Keratinocyte (primary cell): ENCODE measurements at places on chromosomes 13 and 19.

DNA sequence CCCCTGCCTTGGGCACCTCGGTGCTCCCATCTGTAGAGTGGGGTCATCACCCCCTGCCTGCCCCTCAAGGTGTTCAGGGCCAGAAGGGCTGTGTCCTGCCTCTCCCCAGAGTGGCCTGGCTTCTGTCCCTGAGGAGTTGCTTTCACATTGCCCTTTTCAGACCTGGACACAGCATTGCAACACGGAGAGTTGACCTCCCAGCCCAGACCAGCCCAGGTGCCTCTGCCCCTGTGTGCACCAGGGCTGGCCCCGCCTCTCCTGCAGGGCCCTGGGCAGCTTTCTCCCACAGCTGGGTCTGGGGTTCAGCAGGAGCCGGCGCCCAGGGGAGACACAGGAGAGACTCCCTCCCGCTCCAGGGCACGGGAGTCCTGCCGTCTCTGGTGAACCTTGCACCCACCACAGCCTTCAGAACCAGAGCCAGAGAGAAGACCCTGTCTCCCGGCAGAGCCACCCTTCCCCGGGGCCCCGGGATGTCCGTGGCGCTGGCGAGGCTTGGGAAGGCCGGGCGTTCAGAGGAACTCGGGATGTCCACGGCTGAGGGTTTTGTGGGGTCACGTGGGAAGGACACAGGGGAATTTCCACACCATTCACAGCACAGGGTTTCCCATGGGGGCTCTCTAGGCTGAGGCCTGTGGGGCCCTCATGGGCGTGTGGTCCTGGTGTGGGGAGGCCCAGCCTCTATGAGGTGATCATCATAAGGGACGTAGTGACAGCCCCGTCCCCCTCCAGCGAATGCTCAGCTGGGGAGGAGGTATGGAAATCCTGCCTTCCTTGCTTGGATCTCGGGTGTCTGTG lies 23.2 kb downstream of the C13orf46 start:
- peaks cover 5% of the 10 kb centered on the region for H3K27me3 ChIP-seq
- no peak for DNase-seq
- peaks cover 8% of the 10 kb centered on the region for H3K4me1 ChIP-seq
- no peaks in the 10 kb centered on the region for H3K36me3 ChIP-seq
- no peak overlapping the region for H3K4me3 ChIP-seq

- H3K27ac ChIP-seq = no peak overlapping the region
- H3K4me3 ChIP-seq = no peak overlapping the region
- no peaks in the 10 kb centered on the region for H3K27me3 ChIP-seq
- no peaks in the 10 kb centered on the region for H3K4me1 ChIP-seq
Measured at GRCh38 chr13:110546926-110547325, 14.6 kb downstream of the RAB20 start.

GRCh38 chr19:7280940-7281666 lies 13.1 kb downstream of the INSR start:
- H3K4me3 ChIP-seq = no peak overlapping the region
- no peak for DNase-seq
- no peaks in the 10 kb centered on the region for H3K27me3 ChIP-seq
- H3K36me3 ChIP-seq = no peaks in the 10 kb centered on the region
- no peak overlapping the region for H3K27ac ChIP-seq

DNA sequence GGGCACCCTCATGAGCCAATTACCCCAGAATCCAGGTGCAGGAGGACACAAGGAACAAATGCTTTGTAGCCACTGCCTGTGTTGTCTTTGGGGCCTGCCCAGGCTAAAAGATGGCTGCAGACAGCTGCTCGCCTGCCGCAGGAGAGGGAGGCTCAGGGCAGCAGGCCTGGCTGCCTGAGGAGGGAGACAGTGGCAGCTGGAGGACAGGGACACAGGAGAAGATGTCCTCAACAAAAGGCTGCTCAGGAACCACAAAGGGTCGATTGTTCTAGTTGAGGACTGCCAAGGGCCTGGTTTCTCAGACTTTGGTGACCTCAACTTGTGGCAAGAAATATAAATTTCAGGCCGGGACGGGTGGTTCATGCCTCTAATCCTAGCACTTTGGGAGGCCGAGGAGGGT lies 7.6 kb downstream of the SIRT2 start:
- no peak overlapping the region for H3K27ac ChIP-seq
- DNase-seq = no peak
- no peaks in the 10 kb centered on the region for H3K27me3 ChIP-seq
- peaks cover 13% of the 10 kb centered on the region for H3K36me3 ChIP-seq

DNA sequence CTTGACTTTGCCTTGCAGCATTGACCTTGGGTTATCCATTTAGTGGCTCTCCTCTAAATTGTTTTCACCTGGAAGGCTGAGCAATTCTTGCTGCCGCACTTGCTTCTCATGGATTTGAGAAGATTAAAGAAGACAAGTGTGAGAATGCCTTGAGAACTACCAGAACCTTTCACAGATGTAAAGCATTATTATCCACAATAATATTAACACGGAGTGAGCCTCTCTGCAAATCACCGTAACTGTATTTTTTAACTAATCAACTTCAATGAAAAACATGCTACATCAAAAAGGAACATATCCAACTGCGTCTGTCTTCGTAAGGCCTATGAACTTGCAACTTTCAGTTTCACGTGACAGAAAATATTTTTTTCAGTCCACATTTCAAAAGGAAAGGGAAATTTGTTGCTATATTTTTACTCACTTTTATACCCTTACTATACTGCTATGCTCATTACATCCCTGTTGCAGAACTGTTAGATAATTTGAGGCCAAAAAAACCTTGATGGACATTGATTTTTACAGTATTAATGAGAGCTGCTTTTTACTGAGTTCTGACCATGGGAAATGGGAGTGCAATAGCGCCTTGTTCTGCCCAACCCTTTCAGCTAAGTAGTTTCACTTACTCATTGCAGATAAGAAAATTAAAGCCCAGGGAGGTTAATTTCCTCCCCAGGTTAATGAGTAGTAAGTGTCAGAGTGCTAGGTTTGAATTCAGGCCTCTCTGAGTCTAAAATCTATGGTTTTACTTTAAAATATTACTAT lies 93.8 kb upstream of the RAP2A start:
- no peaks in the 10 kb centered on the region for H3K27me3 ChIP-seq
- H3K4me3 ChIP-seq = no peak overlapping the region
- H3K4me1 ChIP-seq = peaks cover 5% of the 10 kb centered on the region

- no peaks in the 10 kb centered on the region for H3K4me1 ChIP-seq
- no peaks in the 10 kb centered on the region for H3K27me3 ChIP-seq
- no peak for DNase-seq
- no peak overlapping the region for H3K27ac ChIP-seq
- H3K36me3 ChIP-seq = no peaks in the 10 kb centered on the region
Measured at GRCh38 chr13:51034906-51035305, 76.2 kb downstream of the C13orf42 start.

- no peak overlapping the region for H3K27ac ChIP-seq
- no peaks in the 10 kb centered on the region for H3K27me3 ChIP-seq
- H3K36me3 ChIP-seq = no peaks in the 10 kb centered on the region
- no peak for DNase-seq
- no peak overlapping the region for H3K4me3 ChIP-seq
Measured at GRCh38 chr13:64158908-64159307, 2743.3 kb upstream of the PCDH20 start.

DNA sequence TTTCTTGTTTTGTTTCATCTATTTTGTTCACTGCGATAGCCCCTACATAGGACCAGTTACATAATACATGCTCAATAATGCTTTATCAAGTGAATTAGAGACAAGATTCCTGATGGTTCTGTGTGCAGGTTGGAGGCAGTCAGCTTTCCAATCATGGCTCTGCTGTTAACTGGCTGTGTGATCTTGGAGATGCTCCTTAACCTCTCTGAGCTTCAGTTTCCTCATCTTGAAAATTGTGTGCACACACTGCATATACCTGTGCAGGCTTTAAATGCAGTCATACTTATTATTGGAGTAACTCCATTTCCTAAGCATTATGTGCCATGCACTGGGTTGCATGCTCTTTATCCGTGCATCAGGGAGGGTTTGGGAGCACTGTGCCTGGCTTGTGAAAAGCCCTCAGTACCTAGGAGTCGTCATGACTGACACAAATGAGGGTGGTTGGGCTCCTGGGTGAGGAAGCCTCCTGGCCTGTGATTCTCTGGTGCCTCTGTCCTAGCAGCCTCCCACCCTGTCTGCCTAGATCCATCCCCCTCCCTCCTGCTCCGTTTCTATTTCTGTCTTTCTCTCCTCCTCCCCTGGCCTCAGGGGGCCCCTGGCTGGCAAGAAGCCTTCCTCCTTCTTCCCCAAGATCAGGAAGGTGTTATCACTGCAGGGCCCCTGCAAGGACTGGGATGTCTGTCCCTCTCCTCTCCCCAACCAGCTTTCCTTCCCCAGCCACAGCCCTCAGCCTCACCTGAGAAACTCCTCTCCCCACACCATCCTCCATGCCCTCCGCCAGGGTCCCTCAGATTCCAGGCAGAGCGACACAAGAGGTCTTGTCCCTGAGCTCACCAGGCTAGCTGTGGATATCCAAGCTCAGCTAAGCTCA lies 8.7 kb downstream of the IFNL1 start:
- H3K27ac ChIP-seq = no peak overlapping the region
- no peaks in the 10 kb centered on the region for H3K36me3 ChIP-seq
- H3K27me3 ChIP-seq = peaks cover 53% of the 10 kb centered on the region
- H3K4me1 ChIP-seq = no peaks in the 10 kb centered on the region
- no peak for DNase-seq

GRCh38 chr13:42699912-42700311 lies 81.5 kb upstream of the FAM216B start:
- H3K27ac ChIP-seq = no peak overlapping the region
- no peak for DNase-seq
- H3K36me3 ChIP-seq = no peaks in the 10 kb centered on the region
- peaks cover 15% of the 10 kb centered on the region for H3K4me1 ChIP-seq

DNA sequence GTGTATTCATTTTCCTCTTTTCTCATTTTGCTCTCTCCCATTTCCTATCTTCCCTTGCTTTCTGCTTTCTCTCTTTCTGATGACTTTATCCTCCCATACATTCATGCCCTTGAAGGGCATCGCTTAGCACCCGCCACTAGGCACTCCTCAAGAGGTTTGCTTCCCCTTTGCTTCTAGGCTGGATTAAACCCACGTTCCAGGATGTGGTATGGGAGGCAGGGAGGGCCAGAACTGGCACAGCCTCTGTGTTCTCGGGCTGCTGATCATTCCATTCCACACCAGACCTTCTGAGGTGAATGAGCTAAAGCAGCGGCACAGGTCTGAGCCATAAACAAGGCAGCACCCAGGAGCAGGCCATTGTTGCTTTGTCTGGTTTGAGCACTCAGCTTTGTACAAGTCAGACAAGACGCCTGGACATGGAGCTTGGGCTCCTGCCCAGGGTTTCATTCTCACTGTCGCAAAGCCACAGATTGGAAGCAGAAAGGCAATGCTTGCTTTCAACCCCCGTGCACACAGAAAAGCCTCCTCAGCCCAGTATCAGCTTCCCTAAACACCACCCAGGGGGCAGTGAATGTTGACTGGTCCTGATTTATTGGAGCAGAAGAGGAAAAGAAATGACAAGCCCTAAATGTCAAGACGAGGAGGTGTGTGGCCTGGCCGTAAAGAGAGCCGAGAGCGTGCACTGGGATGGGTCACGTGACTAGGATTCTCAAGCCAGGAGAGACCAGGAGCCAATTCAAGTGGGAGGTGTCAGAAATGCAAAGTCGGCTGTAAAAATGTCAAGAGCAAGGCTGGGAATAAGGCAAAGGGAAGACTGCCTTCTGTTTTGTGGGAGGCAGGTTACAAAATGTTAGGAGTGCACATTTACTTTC lies 218.0 kb upstream of the SERP2 start:
- no peak overlapping the region for H3K27ac ChIP-seq
- H3K27me3 ChIP-seq = no peaks in the 10 kb centered on the region
- H3K4me1 ChIP-seq = peaks cover 33% of the 10 kb centered on the region
- no peaks in the 10 kb centered on the region for H3K36me3 ChIP-seq

DNA sequence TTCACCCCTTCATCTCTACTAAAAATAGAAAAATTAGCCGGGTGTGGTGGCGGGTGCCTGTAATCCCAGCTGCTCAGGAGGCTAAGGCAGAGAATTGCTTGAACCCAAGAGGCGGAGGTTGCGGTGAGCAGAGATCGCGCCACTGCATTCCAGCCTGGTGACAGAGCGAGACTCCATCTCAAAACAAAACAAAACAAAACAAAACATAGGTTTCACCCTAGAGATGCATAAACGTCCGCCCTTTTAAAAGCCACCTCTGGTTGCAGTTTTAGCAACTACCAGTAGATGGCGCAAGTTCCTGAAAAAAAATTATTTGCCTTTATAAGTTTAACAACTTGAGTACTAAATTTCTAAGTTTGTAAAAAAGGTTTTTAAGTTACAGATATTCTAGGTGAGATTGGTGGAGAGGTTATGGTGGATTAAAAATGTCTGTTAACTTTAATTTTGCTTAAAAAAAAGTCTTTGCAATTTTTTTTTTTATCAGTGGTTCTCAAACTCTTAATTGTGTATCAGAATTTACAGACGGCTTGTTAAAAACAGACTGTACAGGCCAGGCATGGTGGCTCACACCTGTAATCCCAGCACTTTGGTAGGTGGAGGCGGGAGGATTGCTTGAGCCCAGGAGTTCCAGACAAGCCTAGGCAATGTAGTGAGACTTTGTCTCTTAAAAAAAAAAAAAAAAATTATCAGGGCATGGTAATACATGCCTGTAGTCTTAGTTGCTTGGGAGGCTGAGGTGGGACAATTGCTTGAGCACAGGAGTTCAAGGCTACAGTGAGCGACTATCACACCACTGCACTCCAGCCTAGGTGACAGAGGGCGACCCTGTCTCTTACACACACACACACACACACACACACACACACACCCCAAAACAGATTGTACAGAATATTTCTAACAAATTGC lies 42.1 kb downstream of the NAA16 start:
- no peaks in the 10 kb centered on the region for H3K36me3 ChIP-seq
- peak overlapping the region; percentile 80 for H3K27ac ChIP-seq

GRCh38 chr13:80386002-80386401 lies 45.1 kb upstream of the SPRY2 start:
- H3K36me3 ChIP-seq = no peaks in the 10 kb centered on the region
- no peaks in the 10 kb centered on the region for H3K27me3 ChIP-seq
- H3K4me3 ChIP-seq = no peak overlapping the region

- H3K27me3 ChIP-seq = no peaks in the 10 kb centered on the region
- no peaks in the 10 kb centered on the region for H3K4me1 ChIP-seq
- no peak overlapping the region for H3K4me3 ChIP-seq
- no peaks in the 10 kb centered on the region for H3K36me3 ChIP-seq
Measured at GRCh38 chr19:41531438-41532311, 44.3 kb upstream of the CEACAM21 start.

GRCh38 chr19:48102870-48103751 lies 7.5 kb downstream of the PLA2G4C start:
- H3K27me3 ChIP-seq = no peaks in the 10 kb centered on the region
- H3K36me3 ChIP-seq = no peaks in the 10 kb centered on the region
- no peak for DNase-seq
- no peak overlapping the region for H3K27ac ChIP-seq
- no peak overlapping the region for H3K4me3 ChIP-seq

- DNase-seq = no peak
- no peaks in the 10 kb centered on the region for H3K36me3 ChIP-seq
- H3K4me1 ChIP-seq = no peaks in the 10 kb centered on the region
- peaks cover 44% of the 10 kb centered on the region for H3K27me3 ChIP-seq
Measured at GRCh38 chr13:52842441-52842840, 6.0 kb downstream of the PCDH8 start.

- H3K27ac ChIP-seq = peak overlapping the region; percentile 97
- no peaks in the 10 kb centered on the region for H3K27me3 ChIP-seq
- peaks cover 53% of the 10 kb centered on the region for H3K4me1 ChIP-seq
- H3K36me3 ChIP-seq = peaks cover 3% of the 10 kb centered on the region
- peak; percentile 88 for DNase-seq
- H3K4me3 ChIP-seq = peak overlapping the region; percentile 35
Measured at GRCh38 chr13:110907951-110908898, 6.6 kb downstream of the ANKRD10 start.

- H3K27me3 ChIP-seq = no peaks in the 10 kb centered on the region
- H3K27ac ChIP-seq = no peak overlapping the region
- DNase-seq = no peak
- H3K4me3 ChIP-seq = no peak overlapping the region
- H3K36me3 ChIP-seq = no peaks in the 10 kb centered on the region
Measured at GRCh38 chr13:46472384-46472783, 80.6 kb upstream of the LRCH1 start.
